ENCODE measurements at places on chromosomes 2 and 18. TPM values are rescaled to one million over a fixed set of nuclear protein-coding genes. Genes with fewer than 3 reads are reported as not detected.

- no peak for DNase-seq
Observed at GRCh38 chr2:11444737-11445136, 21.2 kb downstream of the E2F6 start.

GRCh38 chr2:197786010-197786877 lies 1.1 kb upstream of the BOLL start:
- DNase-seq = no peak

DNA sequence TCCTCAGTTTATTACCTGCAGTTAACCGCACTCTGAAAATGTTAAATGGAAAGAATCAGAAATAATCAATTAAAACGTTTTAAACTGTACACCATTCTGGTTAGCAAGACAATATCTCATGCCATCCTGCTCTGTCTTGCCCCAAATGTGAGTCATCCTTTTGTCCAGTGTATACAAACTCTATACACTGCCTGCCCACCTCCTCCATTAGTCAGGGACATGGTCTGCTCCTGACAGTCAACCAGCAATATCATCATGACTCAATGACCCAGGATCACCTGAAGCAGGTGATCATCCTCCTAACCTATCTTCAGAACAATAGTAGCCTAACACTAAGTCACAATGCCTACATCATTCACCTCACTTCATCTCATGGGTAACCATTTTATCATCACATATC lies 214.7 kb downstream of the KCNH7 start:
- no peak for DNase-seq

GRCh38 chr2:178211943-178212342 lies 17.6 kb downstream of the OSBPL6 start:
- no peak for DNase-seq

DNA sequence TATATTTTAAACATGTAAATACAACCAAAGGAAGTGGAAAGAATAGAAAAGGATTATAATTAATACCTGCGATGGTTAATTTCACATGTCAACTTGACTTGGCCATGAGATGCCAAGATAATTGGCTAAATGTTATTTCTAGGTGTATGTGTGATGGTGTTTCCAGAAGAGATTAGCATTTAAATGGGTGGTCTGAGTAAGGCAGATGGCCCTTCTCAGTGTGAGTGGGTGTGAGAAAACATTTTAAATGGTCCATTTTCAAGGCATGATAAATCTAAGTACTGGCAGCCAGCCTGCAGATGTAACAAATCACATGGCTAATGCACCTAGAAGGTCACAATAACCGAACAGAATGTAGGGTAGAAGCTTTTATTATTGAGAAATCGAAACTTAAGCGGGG lies 99.6 kb upstream of the CDH7 start:
- no peak for DNase-seq

GRCh38 chr18:46110406-46110805 lies 6.2 kb downstream of the HAUS1 start:
- no peak for DNase-seq

DNA sequence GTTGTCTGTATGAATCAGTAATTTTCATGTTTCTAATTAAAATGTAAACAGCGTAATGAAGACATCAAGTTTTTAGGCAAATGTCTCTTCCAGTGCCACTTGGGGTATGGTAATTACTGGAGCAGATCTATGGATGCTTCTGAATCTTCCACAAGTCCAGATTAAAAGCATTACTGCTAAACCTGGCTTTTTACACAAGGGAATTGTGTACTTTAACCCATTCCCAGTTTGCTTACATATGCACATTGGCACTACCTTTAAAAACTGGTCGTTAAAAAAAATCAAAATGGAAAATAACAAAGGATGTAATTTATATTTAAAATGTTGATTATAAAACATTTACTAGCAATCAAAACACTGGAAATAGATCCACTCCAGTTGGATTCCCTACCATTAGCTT lies 19.7 kb downstream of the FIGN start:
- DNase-seq = no peak

DNA sequence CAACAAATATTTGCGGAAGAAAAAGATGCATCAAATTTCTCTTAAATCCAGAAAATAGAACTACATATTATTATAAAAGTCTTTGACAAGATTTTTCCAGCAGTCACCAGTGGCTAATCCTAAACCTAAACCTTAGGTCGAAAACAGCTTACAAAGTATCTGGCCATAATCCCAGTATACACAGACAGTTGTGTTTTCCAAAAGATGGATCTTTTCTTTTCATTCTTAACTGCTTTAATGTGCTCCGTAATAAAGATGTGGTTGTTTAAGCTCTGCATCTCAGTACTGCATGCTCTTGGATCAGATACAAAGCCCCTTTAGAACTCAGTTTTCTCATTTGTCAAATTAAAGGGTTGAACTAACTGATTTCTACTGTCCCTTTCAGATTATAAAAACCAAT lies 247.8 kb downstream of the TXNL1 start:
- DNase-seq = no peak

DNA sequence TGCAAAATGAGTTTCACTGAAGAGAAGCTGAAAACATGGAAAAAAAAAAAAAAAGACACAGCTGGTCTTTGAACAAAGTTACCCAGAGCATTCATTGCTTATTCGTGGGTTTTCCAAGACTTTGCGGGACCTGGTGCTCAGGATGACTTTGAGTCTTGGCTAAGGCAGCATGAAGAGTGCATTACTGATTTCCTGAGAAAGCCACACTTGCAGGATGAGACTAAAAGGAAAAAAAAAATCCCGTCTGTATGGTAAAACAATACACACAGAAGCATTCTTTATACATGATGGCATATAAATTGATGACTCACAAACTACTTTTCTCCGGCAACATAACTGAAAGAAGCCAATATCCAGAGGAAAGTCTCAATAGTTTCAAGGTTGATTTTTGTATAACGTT lies 195.4 kb downstream of the SPP2 start:
- peak; percentile 93 for DNase-seq

GRCh38 chr2:96549466-96549785 lies 12.9 kb downstream of the ARID5A start:
- DNase-seq = no peak

GRCh38 chr18:69840001-69840400 lies 107.7 kb downstream of the CD226 start:
- peak; percentile 0 for DNase-seq

DNA sequence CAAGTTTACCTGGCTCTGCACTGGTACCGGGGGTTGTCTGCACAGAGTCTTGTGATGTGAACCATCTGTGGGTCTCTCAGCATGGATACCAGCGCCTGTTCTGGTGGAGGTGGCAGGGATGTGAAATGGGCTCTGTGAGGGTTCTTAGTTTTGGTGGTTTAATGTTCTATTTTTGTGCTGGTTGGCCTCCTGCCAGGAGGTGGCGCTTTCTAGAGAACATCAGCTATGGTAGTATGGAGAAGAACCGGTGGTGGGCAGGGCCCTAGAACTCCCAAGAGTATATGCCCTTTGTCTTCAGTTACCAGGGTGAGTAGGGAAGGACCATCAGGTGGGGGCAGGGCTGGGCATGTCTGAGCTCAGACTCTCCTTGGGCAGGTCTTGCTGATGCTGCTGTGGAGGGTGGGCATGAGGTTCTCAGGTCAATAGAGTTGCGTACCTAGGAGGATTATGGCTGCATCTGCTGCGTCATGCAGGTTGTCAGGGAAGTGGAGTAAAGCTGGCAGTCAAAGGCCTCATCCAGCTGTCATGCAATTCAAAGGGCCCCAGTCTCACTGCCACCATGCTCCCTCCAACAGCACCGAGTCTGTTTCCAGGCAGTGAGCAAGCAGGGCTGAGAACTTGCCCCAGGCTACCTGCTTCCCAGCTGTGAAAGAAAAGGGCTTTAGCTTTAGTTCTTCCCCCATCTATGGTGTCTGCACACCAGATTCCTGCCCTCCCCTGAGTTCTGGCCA lies 278.0 kb downstream of the METTL4 start:
- no peak for DNase-seq

GRCh38 chr18:9348766-9349165 lies 14.2 kb downstream of the TWSG1 start:
- DNase-seq = no peak

DNA sequence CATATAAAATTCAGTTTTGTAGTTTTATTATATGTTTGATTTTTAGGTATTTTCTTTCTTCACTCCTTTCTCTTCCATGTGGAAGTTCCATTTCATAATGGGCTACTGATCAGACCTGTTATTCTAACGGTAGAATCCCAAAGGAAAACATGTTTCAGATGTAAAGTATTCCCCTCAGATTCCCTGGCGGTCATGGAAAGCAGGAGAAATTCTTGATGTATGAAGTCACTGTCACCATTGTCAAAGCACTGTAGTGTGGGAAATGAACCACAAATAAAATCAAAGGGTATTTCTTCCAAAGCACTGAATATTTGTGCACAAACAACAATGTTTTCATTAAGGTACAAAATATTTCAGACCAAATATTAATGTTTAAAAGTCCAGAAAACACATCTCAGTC lies 237.3 kb upstream of the KLHL14 start:
- no peak for DNase-seq

DNA sequence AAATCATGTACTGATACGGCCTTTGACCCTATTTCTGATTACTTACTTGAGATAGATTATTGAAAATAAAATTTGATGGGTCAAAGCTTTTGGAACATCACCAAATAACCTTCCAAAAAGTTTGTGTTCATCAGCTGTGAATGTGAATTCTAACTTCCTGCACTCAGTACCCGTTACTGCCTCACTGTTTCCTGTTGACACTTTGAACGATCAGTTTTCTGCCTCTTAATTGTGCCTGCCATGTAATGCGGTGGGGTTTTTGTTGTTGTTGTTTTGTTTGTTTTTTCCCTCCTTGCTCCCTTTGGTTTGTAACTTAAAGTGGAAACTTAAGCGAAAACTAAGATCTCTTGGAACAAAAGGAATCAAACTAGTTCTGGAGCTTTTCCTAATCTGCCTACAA lies 18.9 kb downstream of the ATG16L1 start:
- no peak for DNase-seq

- DNase-seq = no peak
Observed at GRCh38 chr18:49161627-49162026, 210.9 kb upstream of the SMAD7 start.

DNA sequence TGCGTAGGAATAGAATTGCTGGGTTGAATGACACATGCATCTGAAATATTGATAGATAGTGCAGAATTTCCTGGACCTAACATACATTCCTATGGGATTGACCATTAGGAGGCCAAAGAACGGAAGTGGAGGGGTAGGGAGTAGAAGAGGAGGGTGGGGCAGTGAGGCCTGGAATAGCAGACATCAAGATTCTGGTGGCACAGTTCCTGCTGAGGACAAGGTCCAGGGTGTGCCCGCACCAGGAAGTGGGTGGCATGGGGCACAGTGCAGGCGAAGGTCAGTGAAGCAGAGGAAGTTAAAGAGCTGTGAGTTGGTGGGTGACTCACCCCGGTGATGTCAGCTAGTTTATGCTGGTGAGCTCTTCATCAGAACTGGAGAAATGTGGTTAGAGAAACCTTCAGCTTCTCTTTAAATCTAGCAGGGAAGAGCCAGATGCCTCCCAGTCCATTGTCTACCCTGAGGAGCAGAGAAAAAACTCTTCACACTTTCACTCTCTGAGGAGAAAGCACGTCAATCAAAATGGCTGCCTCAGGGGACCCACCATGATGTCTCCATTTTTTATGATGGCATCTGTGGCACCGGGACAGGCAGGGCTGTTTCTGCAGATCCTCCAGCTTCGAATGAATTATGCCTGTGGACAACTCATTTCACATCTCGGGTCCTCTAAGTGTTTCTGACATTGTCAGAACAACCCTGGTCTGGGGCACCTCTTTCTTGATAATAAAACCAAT lies 55.9 kb upstream of the CTLA4 start:
- DNase-seq = peak; percentile 100

DNA sequence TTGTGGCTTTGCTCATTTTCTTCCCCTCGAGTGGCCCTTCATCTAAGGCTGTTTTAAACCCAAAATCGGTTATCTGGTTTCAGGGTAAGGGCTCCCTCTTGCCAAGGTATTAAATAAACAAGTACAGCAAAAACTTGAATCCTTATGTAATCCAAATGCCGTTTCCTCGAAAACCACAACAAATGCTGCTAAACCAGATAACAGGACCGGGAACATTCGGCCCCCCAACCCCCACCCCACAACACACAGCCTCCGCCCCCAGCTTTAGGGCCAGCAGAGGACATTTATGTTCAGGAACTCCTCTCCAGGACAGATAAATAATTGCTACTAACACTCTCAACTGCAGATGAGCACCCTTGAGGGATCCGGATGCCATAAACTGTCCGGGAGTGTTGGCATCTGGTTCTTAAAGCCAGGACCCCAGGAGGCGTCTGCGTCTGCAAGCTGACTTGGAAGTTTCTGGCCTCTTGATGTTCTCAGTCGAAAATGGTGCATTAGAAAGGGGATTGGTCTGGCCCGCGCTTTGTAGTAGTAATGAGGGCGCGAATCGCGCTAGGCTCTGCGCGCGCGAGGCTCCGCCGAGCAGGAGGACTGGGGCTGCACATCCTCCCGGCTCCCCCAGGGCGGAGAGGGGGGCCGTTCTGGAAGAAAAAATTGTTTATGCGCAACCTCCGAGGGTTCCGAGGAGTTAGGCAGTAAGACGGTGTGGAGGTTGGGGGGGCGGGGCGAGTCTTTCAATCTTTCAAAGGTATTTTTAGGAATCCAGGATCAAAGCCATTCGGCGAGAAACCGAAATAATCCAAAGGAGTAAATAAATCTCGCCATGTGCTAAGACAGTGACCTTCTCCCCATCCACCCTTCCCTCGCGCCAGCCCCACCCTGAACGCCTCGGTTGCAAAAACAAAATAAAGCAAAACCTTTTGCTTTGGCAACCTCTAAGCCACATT lies 3.9 kb upstream of the ID2 start:
- DNase-seq = peak; percentile 67

DNA sequence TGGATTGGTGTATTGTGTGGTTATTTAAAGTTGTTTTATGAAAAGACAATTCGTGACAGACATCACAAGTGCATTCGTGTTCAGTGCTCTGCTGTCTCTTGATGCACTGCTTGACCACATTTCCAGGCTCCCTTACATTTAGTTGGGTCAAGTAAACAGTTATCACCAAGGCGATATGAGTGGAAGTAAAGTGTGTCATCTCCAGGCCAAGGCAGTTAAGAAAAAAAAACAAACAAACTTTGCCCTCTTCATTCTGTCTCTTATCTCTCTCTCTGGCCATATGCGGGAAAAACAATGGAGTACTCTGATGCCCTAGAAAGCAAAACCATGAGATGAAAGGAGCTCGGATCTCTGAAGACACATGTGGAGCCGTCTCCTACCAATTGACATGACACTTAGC lies 131.1 kb downstream of the DSEL start:
- no peak for DNase-seq

- no peak for DNase-seq
Observed at GRCh38 chr2:135149251-135149650, 97.2 kb downstream of the RAB3GAP1 start.

DNA sequence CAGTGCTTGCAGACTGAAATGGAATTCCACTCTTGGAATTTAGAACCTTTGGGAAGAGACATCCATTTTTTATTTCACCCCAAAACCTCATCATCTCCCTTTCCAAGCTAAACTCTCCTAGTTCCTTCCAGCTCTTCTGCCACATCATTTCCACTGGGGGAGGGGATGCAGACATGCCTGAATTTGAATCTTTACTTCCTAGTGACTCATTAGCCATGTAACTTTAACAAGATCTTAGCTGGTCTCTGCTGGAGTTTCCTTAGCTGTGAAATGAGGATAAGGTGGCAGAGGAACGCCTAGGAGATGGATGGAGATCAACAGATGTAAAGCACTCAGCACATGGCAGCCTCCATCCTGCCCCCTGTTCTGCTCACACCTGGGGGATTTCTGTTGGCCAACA lies 266.8 kb downstream of the EN1 start:
- peak; percentile 16 for DNase-seq

Gene CTAGE1
- not detected for total RNA-seq

Gene FTCDNL1
- 4.2 TPM for total RNA-seq

Gene MYO7B
- total RNA-seq = 6.1 TPM

Gene CPS1
- total RNA-seq = 50.7 TPM

Gene STPG4
- 4.4 TPM for total RNA-seq

Gene KCNK3
- 0.05 TPM for total RNA-seq

Gene MAP3K19
- total RNA-seq = not detected

Gene FAP
- 1.9 TPM for total RNA-seq
